ENCODE measurements at places on chromosomes 11 and 22.

DNA sequence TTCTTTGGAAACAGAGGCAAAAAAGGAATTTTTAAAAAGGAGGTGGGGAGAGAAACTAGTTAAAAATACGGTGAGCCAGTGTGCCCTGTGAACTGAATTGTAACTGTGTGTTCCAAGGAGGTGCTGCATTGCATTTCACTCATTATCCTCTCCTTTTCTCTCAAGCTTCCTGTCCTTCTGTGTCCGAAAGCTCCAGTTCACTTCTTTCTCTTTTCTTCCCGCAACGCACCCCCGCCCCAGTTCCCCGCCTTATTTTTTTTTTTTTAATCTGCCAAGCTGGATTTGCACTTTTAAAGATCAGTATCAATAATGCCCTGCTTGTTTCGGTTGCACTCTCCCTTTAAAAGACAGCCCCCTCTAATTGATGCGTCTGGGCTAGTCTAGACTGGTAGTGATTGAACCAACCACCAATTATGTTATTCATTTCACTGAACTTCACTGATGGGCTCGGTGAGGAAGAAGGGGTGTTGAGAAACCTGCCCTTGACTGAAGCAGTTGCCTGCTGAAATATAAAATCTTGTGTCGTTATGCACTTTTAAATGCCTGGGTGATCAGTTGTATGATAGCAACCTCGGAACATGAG, 18.5 kb downstream of the BLID start:
- no peak for DNase-seq

DNA sequence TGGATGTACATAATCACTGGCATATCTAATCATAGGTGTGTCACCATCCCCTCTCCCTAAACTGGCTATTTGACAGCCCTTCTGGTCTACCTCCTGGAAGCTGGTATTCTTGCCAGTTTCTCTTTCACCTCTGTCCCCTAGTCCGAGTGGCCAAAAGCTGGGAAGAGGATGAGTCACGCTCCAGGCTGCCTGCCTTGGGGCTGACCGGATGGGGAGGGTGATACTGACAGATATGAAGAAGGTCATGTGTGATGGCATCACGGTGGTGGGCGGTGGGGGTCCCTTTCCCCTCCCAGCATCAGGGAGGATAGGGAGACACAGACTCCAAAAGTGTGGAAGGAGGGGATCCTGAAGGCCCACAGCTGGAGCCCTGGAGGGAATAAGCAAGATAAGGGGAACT, 4.8 kb downstream of the OAF start:
- no peak for DNase-seq

- no peak for DNase-seq
Observed at GRCh38 chr11:59829358-59829757, 15.9 kb downstream of the CBLIF start.

DNA sequence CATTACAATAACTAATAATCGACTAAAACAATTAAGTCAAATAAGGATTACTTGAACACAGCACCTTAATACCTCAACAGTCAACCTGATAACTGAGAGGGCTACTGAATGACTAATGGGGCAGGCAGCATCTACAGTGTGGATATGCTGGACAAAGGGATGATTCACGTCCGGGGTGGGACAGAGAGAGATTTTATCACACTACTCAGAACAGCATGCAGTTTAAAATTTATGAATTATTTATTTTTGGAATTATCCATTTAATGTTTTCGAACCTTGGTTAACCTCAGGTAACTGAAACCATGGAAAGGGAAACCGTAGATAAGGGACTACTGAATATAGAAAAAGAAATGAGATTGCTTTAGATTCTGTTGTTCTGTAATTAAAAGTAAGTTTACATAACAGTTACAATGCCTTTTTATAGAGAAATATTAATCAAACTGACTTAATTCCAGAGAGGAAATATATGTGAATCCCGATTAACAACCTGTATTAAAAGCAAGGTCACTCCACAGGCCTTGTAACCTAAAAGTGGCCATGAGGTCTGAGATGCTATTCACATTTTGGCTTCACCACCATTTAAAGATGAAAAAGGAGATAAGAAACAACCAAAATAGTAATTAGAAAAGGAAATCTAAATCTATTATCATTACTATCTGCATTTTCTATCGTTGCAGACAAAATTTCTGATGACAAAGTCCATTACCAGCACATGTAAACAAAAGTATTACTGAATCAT, 119.0 kb upstream of the TP53AIP1 start:
- DNase-seq: no peak

- no peak for DNase-seq
Observed at GRCh38 chr22:37112084-37112728, 2.7 kb upstream of the TMPRSS6 start.

DNA sequence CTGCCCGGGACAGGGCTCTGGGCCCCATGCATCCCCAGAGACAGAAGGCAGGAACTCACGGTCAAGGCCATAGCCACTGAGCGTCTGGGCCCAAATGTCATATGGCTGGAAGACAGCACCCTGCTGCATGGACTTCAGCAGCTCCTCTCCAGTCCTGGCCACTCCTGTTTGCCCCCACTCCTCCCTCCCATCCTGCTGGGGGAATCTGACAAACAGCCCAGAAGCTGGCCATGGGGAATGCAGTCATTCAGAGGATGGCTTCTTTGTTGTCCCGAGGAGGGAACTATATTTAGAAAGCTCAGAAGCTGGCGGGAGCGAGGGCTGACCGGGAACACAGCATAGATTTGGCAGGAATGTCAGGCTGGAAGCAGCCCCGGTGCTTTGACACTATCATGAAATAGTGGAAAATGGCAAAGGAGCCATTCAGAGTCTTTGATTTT, 35.0 kb downstream of the DKK3 start:
- DNase-seq: no peak

- no peak for DNase-seq
Observed at GRCh38 chr11:13237761-13238160, 39.8 kb upstream of the BMAL1 start.

DNA sequence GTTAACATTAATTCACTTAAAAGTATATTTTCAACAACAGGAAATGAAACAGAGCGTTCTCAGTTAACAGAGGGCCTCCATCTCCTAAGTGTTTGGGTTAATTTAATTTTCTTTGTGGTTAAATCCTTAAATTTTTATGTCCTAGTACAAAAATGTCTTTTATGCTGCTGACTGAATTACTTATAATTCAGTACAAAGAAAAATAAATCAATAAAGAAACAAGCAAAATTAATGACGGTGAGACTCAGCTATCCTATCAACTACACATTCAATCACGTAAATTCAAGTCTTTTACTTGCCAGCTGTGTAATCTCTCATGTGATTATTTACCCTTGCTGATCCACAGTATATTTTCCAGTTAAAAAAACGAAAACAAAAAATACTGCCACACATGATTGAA, 81.4 kb downstream of the BBOX1 start:
- no peak for DNase-seq

Data from activated naive CD4-positive, alpha-beta T cell treated with Interleukin-2 at 50 U/mL for 16 hours (primary cell).